T-helper 2 cell (primary cell): ENCODE measurements at places on chromosomes 7 and 10.

DNA sequence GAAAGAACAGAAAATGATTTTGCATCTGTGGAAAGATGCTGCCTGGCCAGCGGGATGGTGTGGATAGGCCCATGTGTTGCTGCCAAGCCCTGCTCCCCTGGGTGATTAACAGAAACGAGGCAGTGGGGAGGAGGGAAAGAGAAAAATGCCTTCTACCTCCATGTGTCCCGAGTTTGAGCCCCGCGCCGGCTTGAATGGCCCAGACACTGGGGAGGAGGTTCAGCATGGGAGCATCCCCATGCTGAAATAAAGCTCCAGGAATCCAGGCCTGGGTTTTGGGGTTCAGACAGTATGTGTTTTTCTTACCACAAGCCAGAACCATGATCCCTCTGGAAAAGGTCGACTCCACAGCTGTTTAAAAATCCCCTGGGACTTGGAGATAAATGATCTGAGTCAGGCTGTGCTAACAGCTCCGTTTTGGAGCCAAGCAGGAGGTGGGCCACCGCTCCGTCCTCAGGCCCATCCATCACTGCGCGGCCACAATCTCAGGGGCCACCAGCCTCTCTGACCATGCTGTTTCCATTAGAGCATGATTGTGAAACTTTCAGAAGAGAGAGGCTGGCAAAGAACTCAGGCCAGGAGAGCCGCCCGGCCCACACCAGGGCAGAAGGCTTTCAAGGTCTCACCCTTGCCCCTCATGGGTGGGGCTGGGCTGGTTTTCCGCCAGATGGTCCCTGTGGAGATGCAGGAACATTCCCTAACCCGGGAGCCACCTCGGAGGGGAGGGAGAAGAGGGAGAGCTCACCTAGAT lies 299.7 kb downstream of the ZEB1 start:
- no peak for DNase-seq

GRCh38 chr10:126770809-126771208 lies 100.3 kb upstream of the C10orf90 start:
- no peak for DNase-seq

GRCh38 chr10:108970016-108970415 lies 953.3 kb downstream of the XPNPEP1 start:
- no peak for DNase-seq

DNA sequence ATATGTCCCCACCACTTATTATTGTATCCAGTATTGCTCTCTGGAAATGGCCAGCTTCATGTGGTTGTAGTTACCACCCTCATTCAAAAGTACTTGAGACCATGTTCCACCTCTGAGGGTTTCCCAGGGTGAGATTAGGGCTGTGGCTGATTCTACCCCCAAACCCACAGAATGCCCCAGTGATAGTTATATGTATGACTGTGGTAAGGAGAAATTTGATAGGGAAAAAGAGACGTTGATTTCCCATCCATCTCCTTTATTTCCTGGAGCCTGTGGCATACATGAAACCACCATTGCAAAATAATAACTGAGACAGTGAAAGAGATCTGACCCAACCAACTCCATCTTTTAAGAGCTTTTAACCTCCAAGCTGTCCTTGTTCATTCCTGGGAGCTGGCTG lies 25.2 kb downstream of the ARL5B start:
- DNase-seq = no peak

GRCh38 chr10:8424555-8425211 lies 370.2 kb downstream of the GATA3 start:
- no peak for DNase-seq

GRCh38 chr10:33566001-33566400 lies 231.5 kb upstream of the NRP1 start:
- DNase-seq = no peak

DNA sequence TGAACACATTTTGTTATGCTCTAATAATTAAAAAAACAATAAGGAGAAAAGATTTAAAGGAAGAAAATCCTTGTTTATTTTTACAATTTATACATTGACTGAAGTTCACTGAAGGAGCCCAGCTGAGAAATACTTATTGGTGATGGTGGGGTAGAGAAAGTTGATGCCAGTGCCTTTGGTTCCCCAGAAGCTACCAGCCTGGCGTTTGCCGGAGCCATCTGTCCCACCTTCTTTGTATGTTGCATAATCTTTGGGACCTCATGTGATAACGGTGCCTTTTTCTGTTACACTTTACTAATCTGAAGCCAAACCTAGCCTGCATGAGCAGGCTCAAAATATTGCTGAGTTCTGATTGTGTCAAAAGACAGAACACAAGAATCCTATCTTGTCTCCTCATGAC lies 22.7 kb downstream of the ZNF365 start:
- no peak for DNase-seq

- no peak for DNase-seq
These were observed 40.3 kb upstream of the CELF2 start for GRCh38 chr10:10977226-10977956.

DNA sequence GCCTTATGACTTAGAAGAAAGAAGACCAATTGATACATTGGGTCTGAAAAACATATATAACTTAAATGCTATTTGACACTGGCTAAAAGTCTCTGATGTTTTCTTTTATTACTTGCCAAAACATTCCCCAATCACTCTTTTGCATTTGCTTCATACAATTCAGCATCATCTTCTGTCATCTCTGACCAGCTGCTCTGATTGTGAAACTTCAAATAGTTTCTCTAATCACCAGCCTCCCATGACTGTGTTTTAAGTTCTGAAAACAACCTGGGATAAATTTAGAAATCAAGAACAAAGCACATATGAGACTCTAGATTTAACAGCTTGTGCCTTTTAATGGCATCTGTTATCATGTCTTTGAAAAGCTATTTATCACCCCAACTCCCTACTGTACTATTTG lies 208.4 kb upstream of the KCND2 start:
- DNase-seq = no peak

DNA sequence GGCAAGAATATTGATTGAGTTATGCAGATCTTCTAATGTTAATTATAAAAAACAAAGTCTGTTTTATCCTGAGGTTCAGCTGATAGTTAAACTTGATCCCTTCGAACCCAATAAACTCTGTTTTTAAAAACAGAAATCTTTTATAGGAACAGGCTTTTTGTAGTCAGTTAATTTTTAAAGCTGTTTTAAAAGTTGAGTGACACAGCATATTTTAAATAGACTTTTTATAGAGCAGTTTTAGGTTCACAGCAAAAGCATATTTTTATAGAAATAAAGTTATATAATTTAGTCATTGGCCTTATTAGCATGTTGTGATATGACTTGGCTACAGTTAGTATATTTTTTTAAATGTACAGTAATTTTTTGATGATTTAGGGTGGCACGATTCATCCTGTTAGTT lies 11.1 kb downstream of the FOXK1 start:
- DNase-seq = no peak

DNA sequence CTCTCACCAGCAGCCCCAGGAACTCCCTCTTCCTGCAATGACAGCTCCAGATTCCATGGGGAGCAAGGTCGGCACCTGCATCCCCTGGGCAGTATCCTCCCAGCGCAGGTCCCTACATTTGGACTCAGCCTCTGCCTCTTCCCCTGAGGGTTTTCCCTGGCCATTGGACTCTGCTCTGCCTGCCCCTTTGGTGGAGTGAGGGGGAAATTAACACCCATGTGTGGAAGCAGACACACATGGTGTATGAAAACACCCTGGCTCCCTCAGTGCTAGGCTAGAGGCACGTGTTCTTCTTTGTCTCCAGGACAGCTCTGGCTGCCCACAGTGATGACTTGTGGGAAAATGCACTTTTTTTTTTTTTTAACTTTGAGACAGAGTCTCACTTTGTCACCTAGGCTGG lies 8.4 kb downstream of the PRF1 start:
- no peak for DNase-seq

DNA sequence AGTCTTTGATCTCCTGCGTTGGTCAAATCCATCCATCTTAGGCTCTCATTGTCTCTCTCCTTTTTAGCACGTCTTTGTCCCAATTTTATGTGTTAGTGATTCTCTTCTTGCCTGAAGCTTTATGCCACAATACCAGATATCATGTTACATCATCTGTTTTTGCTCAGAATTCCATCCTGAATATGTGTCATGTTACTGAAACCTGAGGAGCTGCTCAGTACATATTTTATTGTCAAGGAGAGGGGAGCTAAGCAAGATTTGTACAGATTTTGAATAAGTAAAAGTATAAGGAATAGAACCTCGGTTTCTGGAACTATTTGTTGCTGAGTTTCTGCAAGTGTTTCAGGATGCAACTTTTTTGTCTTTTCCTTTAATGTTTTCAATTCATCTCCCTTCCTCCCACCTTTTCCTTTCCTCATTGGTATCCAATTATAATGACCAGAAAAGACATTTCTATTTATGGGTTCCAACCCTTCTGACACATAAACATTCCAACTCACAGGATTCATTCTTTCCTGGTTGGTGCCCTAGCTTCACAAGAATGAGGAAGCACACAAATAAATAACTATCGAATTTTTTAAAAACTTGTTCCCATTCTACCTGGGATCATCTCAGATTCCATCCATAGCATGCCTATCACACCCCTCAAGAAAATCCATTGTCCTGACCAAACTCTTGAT lies 291.8 kb downstream of the CRPPA start:
- DNase-seq = no peak

- DNase-seq = no peak
These were observed 6.8 kb upstream of the SEMA4G start for GRCh38 chr10:100962351-100963080.

DNA sequence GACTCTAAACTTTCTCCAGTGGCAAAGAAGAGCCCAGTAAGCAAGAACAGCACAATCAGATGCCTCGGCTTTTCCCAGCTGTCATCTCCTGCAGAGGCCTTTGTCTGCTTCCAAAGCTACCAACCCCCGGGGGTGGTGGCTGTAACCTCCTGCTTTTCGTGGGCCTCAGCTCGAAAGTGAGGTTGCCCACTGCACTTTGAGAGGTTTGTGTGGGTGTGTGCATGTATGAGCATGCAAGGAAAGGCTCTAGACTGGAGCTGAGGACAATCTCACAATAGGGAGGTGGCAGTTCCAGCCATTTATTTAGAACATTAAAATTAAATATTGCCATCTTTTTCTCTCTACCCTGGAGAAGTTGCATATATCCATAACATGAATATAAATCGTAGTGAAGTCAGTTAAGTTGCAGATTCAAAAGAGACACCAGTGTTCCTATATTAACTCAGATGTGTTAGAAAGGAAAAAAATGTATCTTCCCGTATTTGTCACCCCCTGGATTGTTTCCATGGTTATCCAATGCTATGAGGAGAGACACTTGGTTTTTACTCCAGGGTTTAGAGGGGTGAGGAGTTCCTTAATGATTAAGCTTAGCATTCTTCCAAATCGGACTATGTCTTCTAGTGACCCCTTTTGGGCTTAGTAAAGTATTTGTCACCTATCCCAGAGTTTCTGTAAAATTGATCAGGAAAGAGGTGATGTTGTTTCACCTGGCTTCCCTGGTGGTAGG lies 781.1 kb downstream of the INHBA start:
- no peak for DNase-seq

DNA sequence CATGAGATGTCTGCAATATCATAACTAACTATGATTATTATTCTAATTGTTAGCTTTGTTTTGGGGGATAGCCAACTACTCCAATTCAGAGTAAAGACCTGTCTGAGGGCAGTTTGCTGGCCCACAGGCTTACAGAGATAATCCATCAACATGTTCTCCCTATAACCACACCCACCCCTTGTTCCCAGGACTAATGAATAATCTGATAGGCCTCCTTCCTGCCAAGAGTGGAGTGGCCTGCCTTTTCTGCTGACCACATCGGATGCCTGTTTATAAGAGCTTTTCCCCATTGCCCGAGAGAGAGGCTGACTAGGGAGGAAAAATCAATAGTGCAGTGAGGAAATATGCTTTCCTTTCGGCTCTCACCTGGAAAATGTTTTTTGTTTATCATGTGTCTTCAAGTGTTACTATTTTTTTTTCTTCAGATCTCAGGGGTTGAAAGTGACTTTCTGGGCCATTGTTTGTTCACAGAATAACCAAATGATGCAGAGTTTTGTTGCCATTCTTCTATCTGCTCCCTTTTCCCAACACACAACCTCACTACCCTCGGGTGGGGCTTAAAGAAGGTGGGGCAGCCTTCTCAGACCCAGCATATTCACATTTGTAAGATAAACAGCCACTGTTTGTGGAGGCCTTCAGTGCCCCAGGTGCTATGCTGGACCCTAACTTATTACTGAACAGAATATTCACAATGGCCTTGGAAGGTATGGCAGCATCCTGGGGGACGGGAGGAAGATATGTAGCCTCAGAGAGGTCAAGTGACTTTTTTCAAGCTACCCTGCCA lies 38.4 kb downstream of the PLPP4 start:
- no peak for DNase-seq

DNA sequence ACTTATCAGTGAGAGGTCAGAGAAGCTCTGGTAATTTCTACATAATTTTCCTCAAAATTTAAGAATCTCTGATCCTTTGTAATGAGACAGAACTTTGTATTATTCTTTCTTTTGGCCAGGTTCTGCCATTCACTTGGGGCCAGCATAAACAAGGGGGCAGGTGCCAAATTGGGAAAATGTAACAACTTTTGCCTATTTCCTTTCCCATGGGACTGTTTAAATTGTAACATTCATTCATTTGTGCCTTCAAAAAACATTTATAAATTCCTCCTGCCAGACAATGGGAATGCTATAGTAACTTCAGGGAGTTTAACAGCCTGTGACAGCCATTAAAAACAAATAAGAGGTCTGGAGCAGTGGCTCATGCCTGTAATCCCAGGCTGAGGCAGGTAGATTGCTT lies 12.4 kb downstream of the DYNC1I1 start:
- DNase-seq = no peak

- DNase-seq = no peak
These were observed 5.5 kb downstream of the PTPRN2 start for GRCh38 chr7:158582089-158582456.

GRCh38 chr7:85612514-85612913 lies 425.7 kb upstream of the SEMA3D start:
- no peak for DNase-seq

DNA sequence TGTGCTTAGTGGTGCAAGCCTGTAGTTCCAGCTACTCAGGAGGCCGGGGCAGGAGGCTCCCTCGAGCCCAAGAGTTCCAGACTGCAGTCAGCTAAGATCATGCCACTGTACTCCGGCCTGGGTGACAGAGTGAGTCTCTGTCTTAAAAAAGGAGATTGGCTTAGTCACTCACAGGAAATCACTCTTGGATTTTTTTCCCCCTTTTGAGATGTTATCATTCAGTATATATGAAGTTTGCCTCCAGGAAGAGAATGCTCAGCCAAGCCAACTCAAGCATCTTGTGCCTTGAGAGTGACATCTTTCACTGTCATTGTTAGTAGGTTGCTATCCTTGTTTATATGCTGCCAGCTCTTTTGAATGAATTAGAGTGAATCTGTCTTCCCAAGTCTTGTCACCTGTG lies 28.0 kb downstream of the NIPSNAP2 start:
- no peak for DNase-seq

- DNase-seq = no peak
These were observed 42.6 kb upstream of the ZNRF2 start for GRCh38 chr7:30241767-30242166.

- no peak for DNase-seq
These were observed 111.5 kb upstream of the SVIL start for GRCh38 chr10:29746080-29746797.
